ENCODE measurements at places on chromosomes 13 and 19. TPM values are rescaled to one million over a fixed set of nuclear protein-coding genes. Genes with fewer than 3 reads are reported as not detected.

Gene WDR88
- 0.17 TPM for total RNA-seq

Gene ZNF480
- 3.9 TPM for total RNA-seq

Gene CADM4
- total RNA-seq, result 1.4 TPM

Gene ZNF554
- 4.0 TPM for total RNA-seq

Gene KASH5
- total RNA-seq, result not detected

Gene TLE6
- 0.63 TPM for total RNA-seq
